GM04504 (cell line): ENCODE measurements at places on chromosomes 5 and 9.

DNA sequence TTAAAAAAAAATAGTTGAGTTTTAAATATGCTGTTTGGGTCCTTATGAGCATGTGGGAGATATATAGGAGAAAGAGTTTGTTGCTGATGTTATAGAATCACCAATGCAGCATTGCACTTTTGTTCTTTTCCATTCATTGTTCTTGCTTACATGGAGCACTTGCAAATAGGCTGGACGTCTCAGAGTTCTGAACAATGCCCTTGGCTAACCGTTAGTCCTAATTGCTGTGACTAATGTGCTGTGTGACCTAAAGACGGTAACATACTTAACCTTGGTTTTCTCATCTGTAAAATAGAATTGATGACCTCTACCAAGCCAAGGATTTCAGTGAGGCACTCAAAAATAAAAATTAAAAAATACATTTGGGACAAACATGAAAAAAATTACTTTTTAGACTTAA is 29.8 kb downstream of the PIK3R1 start:
- DNase-seq: no peak

GRCh38 chr5:159058716-159059636 is 40.7 kb downstream of the EBF1 start:
- DNase-seq: no peak

DNA sequence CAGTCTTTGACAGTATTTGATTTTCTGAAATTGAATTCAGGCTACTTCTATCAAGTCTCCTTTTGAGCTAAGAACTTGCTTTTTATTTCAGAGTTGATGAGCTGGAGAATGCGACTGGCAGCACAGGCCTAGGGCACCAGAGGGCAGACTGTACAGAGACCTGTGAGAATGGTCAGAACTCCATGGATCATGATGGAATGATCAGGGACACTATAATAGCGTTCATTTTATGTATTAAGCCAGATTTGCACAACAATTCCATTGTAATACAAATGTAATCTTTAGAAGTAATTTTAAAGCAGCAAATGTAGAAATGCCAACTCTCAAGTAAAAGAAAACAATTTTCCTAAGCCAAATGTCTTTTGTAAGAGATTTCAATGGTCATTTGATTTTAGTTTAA is 902.4 kb downstream of the NR2F1-AS1 start:
- DNase-seq: no peak

GRCh38 chr9:4866239-4866969 is 73.7 kb downstream of the RCL1 start:
- no peak for DNase-seq
